ENCODE measurements at places on chromosomes 6 and 20.
A peak's percentile ranks its signal among the peaks of the same experiment; 100 is the strongest.

DNA sequence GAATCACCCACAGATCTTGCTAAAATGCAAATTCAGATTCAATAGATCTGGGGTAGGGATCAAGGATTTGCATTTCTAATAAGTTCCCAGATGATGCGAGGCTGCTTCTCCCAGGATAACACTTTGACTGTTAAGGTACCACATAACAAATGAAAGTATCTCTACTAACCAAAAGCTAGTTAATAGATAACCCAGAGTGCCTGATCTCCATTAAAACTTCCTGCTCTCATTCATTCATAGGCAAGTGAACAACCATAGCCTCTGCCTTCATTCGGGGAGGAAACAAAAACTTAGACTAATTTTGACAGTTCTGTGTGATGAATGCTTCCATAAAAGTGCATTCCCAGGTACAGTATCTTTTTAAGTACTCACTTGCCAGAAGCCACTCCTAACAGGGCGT, 265.6 kb upstream of the BTBD3 start:
- DNase-seq, result no peak

- DNase-seq, result no peak
Observed at GRCh38 chr20:2379511-2380229, 1.0 kb upstream of the TGM6 start.

DNA sequence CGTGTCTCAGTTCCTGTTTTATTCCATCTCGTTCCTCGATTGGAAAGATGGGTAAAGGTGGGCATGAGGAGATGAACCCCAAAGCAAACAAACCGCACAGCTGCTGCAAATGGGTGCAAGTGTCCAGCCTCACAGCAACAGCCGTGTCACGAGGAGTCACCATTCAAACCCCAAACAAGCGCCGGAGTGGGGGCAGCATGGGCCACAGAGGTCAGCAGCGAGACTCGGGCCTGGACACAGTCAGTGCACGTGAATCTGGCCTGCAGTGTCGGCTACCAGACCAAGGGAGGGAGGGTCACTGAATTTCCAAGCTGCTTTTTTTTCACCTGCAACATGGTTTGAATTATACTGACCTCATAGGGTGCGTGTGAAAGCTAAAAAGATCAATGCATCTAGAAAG, 63.5 kb downstream of the EZR start:
- no peak for DNase-seq

GRCh38 chr6:50305660-50306059, 255.9 kb upstream of the DEFB112 start:
- DNase-seq, result no peak

- DNase-seq, result no peak
Observed at GRCh38 chr6:123898665-123899064, 95.0 kb downstream of the NKAIN2 start.

DNA sequence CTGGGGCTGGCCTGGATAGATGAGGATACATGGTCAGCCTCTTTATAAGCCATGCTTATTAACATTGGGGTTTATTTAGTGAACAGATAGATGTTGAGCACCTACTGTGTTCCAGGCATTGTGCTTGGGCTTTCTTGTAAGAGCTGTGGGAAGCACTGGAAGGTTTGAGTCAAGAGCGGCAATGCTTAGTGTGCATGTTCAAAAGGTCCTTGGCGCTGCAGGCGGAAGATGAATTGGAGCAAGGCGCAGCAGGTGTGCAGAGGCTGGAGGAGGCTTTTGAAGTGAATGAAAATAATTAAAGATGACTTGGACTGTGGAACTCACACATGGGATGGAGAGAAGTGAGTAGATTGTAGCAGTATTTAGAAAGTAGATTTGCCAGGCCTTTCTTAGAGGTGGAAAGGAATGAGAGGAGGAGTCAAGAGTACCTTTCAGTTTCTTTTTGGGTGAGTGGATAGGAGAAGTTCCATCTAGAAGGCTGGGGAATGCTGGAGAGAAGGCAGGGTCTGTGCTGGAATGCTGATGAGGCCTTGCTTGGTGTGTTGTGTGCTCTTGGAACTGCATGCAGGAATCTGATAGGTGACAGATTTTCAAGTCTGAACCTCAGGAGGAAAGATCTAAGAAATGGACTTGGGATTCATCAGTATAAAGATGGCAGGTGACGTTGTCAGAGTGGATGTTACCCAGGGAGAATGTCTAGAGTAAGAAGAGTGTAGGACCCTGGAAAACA, 26.4 kb downstream of the SNX9 start:
- DNase-seq, result peak; percentile 25

DNA sequence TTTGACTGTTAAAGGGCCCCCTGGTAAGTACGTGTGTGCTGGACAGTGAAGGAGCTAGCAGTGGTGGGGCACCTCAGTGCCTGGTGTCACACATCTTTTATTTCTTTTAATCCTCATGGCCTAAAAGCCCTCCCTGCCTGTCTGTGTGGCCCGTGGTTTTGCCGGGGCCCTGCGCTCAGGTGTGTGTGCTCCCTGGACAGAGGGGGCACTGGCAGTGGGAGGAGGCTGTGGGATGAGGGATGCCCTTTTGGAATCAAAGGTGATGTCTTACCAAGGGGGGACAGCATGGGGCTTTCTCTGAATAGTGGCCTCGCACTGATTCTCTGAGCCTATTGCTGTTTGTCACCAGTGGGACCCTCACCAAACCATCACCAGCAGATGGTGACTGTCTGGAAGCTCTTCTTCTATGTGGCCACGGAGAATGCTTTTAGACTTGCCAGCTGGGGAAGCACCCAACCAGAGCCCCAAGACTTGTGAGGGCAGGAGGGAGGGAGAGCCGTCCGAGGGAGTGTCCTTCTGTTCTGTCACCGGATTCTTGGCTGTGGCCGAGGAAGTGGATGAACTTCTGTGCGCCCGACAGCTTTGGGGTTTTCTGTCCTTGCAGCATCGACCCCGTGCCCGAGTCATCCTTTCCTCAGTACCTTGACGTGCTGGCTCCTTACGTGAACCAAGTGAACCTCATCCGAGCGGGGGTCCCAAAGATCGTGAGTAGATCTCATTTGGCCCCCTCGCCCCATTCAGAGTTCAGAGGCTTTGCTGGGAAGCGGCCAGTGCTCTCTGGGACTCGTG, 18.1 kb downstream of the PNLDC1 start:
- no peak for DNase-seq

GRCh38 chr6:133266186-133266585, 25.0 kb downstream of the EYA4 start:
- no peak for DNase-seq

DNA sequence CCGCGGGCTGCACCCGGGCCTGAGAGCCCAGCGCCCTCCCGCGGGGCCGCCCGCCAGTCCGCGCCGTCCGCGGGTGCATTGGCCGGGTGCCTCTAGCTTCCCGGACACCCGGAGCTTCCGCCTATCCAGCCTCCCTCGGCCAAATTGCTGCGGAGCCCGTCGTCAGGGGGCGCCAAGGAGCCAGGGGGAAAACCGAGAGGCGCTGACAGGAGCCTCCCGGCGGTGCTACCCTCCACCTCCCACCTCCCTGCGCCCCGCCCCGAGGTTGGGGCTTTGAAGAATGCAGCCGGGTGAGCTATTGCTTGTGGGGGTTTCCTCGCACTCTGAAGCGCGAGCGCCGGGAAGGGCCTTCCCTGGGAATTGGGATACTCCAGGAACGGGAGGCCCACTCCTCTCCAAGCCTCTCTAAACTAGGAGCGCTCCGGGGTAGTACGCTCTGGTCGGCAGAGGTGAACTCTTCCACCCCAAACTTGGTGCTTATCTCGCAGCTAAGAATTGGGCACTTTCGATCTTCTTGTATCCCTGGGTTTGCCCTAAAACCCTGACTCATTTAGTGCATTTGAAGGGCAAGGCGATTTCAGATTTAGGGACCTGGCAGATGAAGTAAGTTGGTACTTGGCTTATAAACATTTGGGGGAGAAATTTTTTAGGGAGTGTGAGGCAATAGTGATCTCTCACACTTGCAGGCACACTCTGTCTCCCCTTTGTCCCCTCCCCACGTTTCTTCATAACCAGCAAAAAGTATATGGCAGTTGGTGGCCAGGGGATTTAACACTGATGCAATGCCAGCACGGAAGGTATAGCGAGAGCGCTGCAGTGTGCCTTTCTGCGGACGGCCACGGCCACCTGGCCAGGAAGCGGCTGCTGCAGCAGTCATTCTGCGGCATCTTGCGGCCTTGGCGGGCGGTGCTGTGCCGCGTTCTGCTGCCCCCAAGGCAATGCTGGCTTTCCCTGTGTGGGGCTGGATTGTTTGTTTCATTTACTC, 556 bp downstream of the BEND6 start:
- peak; percentile 93 for DNase-seq

- no peak for DNase-seq
Observed at GRCh38 chr6:96465321-96465903, 56.2 kb upstream of the UFL1 start.

DNA sequence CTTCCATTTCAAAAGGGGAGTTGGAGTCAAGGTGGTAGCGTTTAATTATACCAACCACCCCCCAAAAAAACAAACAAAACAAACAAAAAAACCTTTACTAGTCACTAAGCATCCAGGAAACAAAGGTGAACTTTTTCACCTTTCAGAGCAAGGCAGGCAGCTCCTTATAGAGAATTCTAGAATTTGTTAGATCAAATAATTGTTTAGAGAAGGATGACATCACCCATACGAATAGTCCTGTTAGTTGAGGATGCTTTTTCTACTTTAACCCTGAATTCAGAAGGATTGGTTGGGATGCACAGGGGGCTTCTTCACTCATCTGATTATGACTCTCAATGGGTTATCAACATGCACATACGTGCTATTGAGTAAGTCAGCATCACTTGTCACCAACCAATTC, 44.3 kb downstream of the GNAS start:
- DNase-seq, result no peak

GRCh38 chr6:130944486-130944885, 117.3 kb downstream of the SMLR1 start:
- DNase-seq, result no peak

DNA sequence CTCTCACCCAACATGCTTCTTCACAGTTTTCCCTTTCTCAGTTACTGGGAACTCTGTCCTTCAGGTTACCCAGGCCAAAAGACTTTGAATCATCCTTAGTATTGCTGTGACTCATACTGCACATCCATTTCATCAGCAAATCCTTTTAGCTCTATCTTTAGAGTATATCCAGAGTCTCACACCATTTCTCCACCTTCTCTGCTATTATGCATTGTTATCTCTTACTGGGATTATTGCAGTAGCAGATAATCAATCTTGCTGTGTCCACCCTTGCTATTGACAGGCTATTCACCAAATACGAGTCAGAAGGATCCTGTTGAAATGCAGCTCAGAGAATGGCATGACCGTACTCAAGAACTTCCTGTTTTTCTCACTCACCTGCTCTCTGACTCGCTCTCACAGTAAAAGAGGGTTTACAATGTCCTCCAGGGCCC, 57.3 kb downstream of the BCKDHB start:
- DNase-seq, result peak; percentile 82

GRCh38 chr6:114431641-114432040, 88.8 kb upstream of the HS3ST5 start:
- DNase-seq, result no peak

GRCh38 chr20:50294164-50295088, 103.8 kb downstream of the CEBPB start:
- DNase-seq, result peak; percentile 21

GRCh38 chr20:20022498-20022897, 5.3 kb downstream of the NAA20 start:
- no peak for DNase-seq

DNA sequence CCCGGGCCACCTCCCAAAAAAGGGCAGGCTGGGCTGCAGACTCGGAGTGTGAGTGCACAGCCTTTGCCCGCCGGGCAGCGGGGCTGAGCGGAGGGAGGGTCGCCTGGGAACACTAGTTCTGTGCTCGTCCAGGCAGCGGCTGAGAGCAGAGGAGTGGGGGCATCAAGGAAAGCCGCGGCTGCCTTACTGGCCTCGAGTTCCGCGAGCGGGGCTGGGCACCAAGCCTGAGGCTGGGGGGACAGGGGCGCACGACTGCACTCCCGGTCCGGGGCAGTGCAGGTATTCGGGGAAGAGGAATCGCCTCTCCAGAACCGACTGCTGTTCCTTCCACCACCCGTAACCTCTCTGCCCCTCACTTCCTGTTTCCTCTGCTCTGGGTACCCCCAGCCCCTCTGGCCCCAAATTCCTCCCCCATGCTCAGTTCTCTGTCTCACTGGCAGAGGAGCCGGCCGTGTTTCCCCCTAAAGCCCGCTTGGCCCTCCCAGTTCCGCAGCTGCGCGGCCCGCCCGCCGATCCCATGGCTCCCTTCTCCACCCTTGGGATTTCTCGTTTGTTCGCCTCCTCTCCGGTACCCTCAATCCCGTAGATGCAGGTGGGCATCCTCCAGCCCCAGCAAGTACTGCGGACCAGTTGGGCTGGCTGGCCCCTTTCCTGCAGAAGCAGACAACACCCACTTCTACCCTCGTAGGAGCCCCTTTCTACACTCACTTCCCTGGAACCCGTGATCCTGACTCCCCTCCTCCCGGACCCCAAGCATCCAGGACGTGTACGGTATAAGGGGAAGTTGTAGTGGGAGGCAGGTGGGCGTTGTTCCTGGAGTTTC, 5.1 kb downstream of the RING1 start:
- peak; percentile 37 for DNase-seq

- peak; percentile 92 for DNase-seq
Observed at GRCh38 chr6:11851387-11851786, 72.8 kb upstream of the ADTRP start.

GRCh38 chr6:154583546-154584188, 73.2 kb upstream of the CNKSR3 start:
- no peak for DNase-seq

- no peak for DNase-seq
Observed at GRCh38 chr6:168939796-168940195, 313.9 kb downstream of the THBS2 start.

DNA sequence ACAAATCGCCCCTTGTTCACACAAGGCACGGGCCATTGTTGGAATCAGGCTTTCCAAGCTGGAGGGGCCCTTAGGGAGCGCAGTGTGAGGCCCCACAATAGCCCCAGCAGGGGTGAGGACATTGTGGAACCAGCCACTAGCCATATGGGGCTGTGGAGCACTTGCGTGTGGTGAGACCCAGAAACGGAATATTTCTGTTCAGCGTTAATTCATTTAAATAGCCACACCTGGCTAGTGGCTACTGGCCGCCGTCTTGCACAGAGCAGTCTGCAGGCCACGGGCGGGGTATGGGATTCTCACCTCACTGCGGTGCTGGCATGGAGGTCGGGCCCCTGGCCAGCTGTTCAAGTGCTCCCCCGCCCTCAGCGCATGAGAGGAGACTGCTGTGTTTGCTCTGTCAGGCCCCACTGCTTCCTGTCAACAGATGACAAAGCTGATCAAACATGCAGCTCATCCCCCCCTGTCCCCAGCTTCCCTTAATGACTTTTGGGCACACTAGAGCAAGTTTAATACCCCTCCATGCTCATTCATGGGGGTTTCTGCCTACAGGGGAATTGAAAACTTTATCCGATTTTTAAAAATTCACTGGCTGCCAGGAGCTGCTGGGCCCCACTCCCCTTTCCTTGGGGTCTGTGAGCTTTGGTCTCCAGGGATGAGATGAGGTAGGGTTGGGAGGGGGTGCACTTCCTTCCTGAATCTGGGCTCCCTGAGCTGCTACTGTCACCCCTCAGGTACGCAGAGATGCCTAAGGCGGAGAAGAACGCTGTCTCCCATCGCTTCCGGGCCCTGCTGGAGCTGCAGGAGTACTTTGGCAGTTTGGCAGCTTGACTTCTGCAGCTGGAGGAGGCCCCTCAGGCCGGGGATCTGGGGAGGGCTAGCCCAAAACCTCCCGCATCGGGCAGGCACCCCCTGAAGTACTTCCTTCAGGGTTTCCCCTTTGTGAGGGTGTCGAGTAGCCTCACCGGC, 13.6 kb downstream of the ITPA start:
- no peak for DNase-seq

Data from EH (cell line).